Liver (tissue), 10 donors: ENCODE measurements at places on chromosomes 11 and 22. TPM values are rescaled to one million over a fixed set of nuclear protein-coding genes. Genes with fewer than 3 reads are reported as not detected.

- DNase-seq, result no peak
- no peak overlapping the region for H3K4me3 ChIP-seq
- H3K27ac ChIP-seq, result no peak overlapping the region
- no peaks in the 10 kb centered on the region for H3K4me1 ChIP-seq
- H3K27me3 ChIP-seq, result no peaks in the 10 kb centered on the region
These were observed 152.0 kb upstream of the TBCEL start for GRCh38 chr11:120871924-120872323.

DNA sequence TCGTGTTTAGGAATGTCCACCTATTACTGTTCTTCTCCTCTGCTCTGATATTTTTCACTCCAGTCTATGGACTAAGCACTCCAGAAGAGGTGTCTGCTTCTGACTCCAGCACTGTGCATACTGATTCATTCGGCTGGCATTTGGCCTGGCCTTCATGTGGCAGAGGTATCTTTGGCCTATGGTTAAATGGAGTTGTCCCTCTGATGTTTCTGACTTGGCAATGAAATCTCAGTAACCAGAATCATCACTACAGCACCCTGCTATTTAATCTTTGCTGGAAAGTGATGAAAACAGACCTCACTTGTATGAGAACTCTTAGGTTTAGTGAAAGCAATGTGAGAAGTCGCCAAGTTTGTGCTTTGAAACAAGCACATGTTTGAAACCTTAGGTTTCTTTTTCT, 155.2 kb downstream of the MAML2 start:
- DNase-seq, result no peak
- no peak overlapping the region for H3K4me3 ChIP-seq
- H3K27ac ChIP-seq, result no peak overlapping the region
- no peaks in the 10 kb centered on the region for H3K4me1 ChIP-seq
- H3K36me3 ChIP-seq, result no peaks in the 10 kb centered on the region
- no peaks in the 10 kb centered on the region for H3K27me3 ChIP-seq

- no peak overlapping the region for H3K4me3 ChIP-seq
- H3K27me3 ChIP-seq, result no peaks in the 10 kb centered on the region
- no peaks in the 10 kb centered on the region for H3K4me1 ChIP-seq
- no peaks in the 10 kb centered on the region for H3K36me3 ChIP-seq
- no peak for DNase-seq
These were observed 13.7 kb downstream of the PIWIL3 start for GRCh38 chr22:24760708-24761306.

DNA sequence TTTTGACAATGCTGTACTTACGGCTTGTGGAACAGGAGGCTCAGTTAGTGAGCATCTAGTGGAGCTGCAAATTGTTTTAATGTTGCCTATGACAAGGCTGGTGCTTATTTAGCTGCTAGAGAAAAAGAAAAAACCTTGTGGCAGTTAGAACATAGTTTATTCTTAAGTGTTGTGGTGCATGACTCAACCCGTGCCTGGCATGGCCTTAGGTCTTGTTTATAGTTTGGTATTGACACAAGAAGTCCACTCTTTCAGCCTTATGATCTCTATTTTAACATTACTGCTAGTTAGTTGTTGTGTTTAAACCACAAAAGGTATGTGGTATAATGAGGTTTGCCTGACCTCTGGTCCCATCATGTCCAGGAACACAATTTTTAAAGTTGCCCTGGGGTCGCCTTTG, 744.6 kb downstream of the FAM181B start:
- DNase-seq, result no peak
- no peaks in the 10 kb centered on the region for H3K36me3 ChIP-seq
- peaks cover 4% of the 10 kb centered on the region for H3K4me1 ChIP-seq
- no peak overlapping the region for H3K4me3 ChIP-seq
- H3K27ac ChIP-seq, result no peak overlapping the region

DNA sequence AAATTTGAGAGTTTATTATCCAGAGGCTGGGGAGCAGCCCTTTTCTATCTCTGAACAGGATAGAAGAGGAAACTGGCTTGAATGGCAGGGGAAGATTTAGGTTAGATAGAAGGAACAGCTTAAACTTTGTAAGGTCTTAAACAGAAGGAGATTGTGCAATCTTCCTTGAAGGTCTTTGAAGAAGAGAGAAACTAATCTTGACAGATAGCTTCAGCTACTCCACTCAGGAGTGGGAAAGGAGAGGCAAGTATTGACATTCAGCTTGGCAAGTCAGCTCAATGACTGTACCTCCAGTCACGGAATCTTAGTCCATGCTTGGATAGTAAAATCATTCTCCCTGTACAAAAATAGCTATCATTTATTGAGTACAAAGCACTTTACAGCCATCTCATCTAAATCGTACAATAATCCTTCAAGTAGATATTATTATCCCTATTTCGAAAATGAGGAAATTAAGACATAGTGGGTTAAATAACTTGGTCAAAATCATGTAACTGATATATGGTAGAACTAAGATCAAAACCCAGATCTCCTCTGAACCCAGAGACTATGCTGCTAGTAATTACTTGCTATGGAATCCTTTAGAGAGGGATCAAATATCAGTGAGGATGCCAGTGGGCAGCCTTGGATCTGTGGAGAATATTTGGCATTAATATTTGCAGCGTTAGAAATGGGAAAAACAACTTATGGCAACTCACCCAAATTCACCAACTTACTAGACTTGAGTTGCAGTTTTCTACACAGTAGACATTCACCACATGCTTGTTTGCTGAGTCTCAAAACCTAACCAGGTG, 14.6 kb downstream of the C11orf97 start:
- H3K27me3 ChIP-seq, result no peaks in the 10 kb centered on the region
- H3K4me3 ChIP-seq, result no peak overlapping the region
- H3K27ac ChIP-seq, result no peak overlapping the region
- no peak for DNase-seq
- no peaks in the 10 kb centered on the region for H3K36me3 ChIP-seq
- H3K4me1 ChIP-seq, result no peaks in the 10 kb centered on the region

DNA sequence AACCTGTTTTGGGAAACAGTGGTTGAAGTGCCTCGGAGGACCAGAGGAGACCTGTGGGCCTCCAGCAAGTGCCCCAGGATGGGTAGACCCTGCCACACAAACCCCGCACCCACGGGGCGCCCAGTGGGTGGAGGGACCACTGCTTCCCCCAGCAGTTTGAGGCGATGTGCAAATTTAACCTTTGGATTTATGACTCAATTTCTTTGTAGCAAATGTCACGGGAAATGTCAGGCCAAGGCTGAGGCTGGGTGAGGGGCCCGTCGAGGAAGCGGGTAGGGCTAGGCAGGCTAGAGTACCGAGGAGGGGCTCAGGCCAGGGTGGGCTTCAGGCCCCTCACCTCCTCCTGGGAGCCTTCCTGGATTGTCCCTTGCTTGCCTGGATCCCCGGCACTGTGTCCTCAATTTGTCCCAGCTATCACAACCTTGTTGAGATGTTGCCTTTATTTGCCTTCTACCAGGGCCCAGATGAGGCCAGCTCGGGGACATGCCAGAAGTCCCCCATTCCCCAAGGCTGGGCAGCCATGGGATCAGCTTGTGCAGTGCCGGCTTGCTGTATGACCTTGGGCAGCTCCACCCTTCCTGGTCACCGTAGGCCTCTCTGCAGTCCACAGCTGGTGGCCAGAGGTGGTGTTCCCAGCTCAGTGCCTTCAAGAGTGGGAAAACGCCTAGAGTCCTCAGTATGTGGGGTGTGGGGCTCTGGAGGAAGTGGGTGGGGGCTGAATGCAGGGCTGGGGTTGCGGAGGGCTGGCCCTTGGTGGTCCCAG, 39.5 kb upstream of the PRODH start:
- H3K4me3 ChIP-seq, result no peak overlapping the region
- H3K27me3 ChIP-seq, result no peaks in the 10 kb centered on the region
- no peaks in the 10 kb centered on the region for H3K36me3 ChIP-seq
- peaks cover 40% of the 10 kb centered on the region for H3K4me1 ChIP-seq

GRCh38 chr22:31938296-31938695, 6.0 kb upstream of the YWHAH start:
- no peak for DNase-seq
- H3K27ac ChIP-seq, result no peak overlapping the region
- H3K27me3 ChIP-seq, result no peaks in the 10 kb centered on the region
- no peak overlapping the region for H3K4me3 ChIP-seq
- H3K36me3 ChIP-seq, result no peaks in the 10 kb centered on the region
- no peaks in the 10 kb centered on the region for H3K4me1 ChIP-seq

GRCh38 chr22:46946383-46946962, 184.0 kb downstream of the TBC1D22A start:
- H3K4me1 ChIP-seq, result no peaks in the 10 kb centered on the region
- no peak for DNase-seq
- no peaks in the 10 kb centered on the region for H3K27me3 ChIP-seq
- H3K4me3 ChIP-seq, result no peak overlapping the region

Gene MRGPRF
- total RNA-seq, result 1.9 TPM

- H3K36me3 ChIP-seq, result no peaks in the 10 kb centered on the region
- no peaks in the 10 kb centered on the region for H3K27me3 ChIP-seq
- no peak overlapping the region for H3K27ac ChIP-seq
- no peaks in the 10 kb centered on the region for H3K4me1 ChIP-seq
- no peak overlapping the region for H3K4me3 ChIP-seq
These were observed 32.4 kb downstream of the POU2F3 start for GRCh38 chr11:120272303-120272702.

GRCh38 chr22:37633089-37633624, 6.3 kb upstream of the SH3BP1 start:
- peak overlapping the region; percentile 84 for H3K27ac ChIP-seq
- no peaks in the 10 kb centered on the region for H3K36me3 ChIP-seq
- no peaks in the 10 kb centered on the region for H3K27me3 ChIP-seq
- DNase-seq, result no peak
- no peak overlapping the region for H3K4me3 ChIP-seq

Gene SOX10
- 0.05 TPM for total RNA-seq

DNA sequence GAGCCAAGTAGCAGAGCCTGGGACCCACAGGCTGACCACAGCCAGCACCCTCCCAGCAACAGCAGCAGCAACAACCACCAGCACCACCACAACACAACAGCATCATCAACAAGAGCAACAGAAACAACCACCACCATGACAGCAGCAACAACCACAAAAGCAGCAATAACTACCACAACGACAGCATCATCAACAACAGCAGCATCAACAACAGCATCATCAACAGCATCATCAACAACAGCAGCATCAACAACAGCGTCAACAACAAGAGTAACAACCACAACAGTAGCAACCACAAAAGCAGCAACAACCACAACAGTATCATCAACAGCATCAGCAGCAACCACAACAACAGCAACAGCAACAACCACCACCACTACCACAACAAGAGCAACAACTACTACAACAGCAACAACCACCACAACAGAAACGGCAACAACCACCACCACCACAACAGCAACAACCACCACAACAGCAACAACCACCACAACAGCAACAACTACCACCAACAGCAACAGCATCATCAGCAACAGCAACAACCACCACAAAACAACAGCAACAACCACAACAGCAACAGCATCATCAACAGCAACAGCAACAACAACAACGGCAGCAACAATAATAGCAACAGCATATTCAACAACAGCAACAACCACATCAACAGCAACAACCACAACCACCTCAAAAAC, 22.1 kb upstream of the FGF3 start:
- H3K27ac ChIP-seq, result no peak overlapping the region
- H3K36me3 ChIP-seq, result no peaks in the 10 kb centered on the region
- no peak for DNase-seq
- H3K4me1 ChIP-seq, result no peaks in the 10 kb centered on the region
